ENCODE measurements at places on chromosomes 11 and 22. TPM values are rescaled to one million over a fixed set of nuclear protein-coding genes. Genes with fewer than 3 reads are reported as not detected.

WT1 gene
- not detected for total RNA-seq

PARVA gene
- 158 TPM for total RNA-seq

HBG2 gene
- not detected for total RNA-seq

KLHL22 gene
- total RNA-seq, result 49.3 TPM

KRTAP5-3 gene
- total RNA-seq, result not detected

LDLRAD3 gene
- 14.8 TPM for total RNA-seq

ZFTA gene
- total RNA-seq, result 34.6 TPM

TRPT1 gene
- 37.9 TPM for total RNA-seq

KRTAP5-1 gene
- total RNA-seq, result not detected

KRTAP5-7 gene
- not detected for total RNA-seq

GRIK4 gene
- total RNA-seq, result 0.37 TPM

OR8D1 gene
- not detected for total RNA-seq

IL10RA gene
- 0.12 TPM for total RNA-seq

NRIP3 gene
- 2.9 TPM for total RNA-seq

MRGPRX4 gene
- not detected for total RNA-seq

LZTR1 gene
- 87.0 TPM for total RNA-seq

CPT1B gene
- 33.9 TPM for total RNA-seq

ARHGAP8 gene
- total RNA-seq, result 0.51 TPM

LMF2 gene
- 120 TPM for total RNA-seq

SLC22A8 gene
- total RNA-seq, result not detected

APOA1 gene
- not detected for total RNA-seq

NCAPD3 gene
- 13.2 TPM for total RNA-seq

HOATZ gene
- total RNA-seq, result not detected

NXPE2 gene
- not detected for total RNA-seq

ELFN2 gene
- 0.65 TPM for total RNA-seq

APOL5 gene
- total RNA-seq, result not detected

HBE1 gene
- not detected for total RNA-seq

C11orf86 gene
- not detected for total RNA-seq

Measured in chondrocyte (in vitro differentiated cells).